ENCODE measurements at places on chromosomes 1 and 21.

- DNase-seq, result no peak
Measured at GRCh38 chr1:181128592-181129497, 40.3 kb downstream of the IER5 start.

DNA sequence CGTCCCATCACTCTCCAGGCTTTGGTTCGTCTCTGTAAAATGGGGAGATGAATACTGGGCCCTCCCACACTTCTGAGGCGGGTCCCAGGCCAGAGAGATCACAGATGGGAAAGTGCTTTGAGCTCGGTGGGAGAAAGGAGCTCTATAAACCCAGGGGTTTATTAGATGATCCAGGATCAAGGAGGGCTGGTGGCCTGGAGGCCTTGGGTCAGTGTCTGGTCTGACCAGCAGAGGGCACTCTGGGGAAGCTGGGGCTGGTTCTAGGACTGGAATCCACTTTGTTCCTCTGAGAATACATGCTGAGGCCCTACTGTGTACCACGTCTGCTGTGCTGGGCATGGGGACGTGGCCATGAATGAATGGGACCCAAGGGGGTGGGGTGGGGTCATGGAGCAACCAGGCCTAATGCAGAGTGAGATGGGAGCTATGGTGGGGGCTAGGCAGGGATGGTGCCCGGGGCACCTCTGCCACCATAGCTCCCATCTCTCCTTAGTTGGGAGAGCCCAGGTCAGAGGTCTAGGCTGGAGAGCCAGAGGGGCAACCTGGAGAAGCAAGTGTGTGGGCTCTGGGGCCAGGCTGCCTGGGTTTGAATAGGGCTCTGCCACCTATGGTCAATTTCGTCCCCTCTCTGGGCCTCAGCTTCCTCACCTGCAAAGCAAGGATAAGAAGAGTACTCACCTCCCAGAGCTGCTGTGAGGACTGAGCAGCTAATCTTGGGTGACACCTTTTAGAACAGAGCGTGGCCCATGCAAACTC, 9.0 kb upstream of the FAM131C start:
- DNase-seq, result no peak

- no peak for DNase-seq
Measured at GRCh38 chr21:33057385-33057940, 12.5 kb upstream of the OLIG1 start.

DNA sequence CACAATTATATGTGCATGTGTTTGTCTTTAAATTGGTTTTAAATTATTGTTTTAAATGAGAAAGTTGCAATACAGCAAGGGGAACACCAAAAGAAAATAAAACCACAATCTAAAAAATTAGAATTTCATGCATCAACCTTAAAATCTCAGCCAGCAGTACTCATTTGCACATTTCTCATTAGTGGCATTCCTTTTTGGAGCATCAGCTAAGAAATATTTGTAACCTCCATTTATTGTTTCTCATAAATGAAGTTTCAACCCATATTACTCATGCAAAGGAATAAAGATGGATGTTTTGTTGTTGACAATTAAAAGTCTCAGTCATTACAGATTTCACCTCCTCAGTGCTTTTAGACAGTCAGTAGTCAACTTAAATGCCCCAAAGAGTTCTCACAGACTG, 160.1 kb downstream of the TBX15 start:
- no peak for DNase-seq

DNA sequence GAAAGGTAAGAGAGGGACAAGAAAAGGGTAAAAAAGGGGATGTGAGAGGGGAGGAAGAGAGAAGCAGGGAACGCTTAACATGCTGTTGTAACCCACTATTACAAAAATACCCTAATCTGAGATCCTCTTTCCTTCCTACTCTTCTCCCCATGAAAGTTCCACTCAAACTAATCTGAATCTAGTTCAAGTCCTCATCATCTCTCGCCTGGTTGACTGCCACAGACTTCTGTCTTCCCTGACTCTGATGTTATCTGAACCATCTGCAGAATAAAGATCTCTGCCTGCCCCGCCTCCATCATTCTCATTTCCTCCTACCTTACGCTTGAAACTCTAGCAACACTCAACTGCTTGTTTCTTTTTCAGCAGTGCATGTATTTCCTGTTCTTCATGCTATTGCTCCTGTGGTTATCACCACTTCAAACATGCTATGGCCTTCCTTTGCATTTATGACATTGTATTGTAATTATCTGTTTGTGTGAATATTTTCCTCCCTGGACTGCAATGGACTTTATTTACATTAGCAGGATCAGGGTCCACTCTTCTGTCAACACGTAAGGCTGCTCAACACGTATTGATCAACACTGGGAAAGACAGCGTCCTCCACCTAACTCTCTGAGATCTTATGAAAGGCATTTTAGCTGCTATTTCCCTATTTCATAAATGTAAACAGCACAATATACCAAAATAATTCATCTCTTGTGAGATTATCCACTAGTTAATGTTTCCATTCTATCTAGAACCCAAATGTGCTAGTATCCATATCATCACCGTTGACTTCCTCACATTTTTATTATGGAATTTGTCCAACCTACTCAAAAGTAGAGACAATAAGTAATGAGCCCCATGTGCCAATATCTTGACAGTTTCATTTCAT, 215.5 kb upstream of the USP25 start:
- DNase-seq, result no peak

DNA sequence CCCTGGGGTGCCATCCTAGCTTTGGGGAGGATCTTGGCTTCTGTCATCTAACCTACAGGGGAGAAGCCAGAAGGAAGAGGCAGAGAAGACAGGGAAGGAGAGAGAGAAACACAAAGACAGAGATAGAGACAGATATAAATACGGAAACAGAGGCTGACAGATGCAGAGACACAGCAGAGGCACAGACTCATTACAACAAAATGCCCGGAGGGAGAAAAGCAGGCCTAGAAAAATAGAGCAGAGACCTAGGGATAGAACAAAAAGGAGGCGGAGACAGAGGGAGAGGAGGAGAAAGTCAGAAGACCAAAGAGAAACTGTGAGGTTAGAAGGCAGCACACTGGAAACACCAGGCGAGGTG, 1.9 kb downstream of the PEAR1 start:
- DNase-seq, result no peak

DNA sequence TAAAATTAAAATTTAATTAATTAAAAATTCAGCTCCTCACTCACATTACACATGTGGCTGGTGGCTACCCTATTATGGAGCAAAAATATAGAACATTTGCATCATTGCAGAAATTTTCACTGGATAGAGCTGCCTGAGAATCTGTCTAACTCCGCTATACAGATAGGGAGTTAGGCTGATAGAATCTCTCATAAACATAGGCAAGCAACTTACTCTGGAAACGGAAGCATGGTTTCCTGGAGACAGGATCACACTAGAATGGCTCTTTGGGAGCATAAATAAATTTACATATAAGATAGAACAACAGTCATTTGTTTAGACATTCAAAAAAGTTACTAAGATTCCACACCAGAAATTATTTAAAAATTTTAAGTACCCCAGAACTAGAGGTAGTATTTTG, 12.2 kb upstream of the LAMC2 start:
- no peak for DNase-seq

DNA sequence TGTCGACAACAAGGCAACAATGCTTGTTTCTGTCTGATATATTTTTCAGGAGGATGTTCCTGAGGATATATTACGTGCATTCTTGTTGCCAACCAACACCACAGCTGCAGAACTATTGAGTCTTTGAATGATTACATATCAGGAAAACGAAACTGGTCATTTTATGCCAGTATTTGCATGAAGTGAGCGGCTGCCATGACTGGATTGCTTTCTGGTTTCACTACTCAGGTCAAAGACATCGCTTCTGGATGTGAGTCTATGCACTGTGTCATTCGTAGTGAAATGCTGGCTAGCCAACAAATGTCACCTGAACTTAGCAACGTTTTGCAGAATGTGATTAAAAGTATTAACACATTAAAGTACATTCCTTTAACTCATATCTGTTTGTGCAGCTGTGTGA, 35.8 kb upstream of the OLFM3 start:
- no peak for DNase-seq

DNA sequence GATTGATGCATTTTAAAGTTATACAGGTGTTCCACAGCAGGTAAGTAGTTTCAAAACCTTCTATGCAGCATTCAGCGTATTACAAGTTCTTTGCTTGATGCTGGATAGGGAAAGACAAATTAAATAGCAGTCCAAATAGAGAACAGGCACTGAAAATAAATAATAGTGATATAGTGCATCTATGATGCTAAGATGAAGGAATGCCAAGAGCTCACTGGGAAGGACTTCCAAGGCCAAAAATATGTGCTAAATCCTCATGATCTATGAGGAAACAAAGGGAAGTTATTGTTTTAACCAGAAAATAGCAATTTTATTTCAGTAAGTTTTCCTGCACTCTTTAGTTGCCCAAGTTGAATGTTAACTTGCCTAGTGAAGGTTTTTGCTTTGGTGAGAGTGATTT, 127.8 kb upstream of the GREM2 start:
- DNase-seq, result no peak

DNA sequence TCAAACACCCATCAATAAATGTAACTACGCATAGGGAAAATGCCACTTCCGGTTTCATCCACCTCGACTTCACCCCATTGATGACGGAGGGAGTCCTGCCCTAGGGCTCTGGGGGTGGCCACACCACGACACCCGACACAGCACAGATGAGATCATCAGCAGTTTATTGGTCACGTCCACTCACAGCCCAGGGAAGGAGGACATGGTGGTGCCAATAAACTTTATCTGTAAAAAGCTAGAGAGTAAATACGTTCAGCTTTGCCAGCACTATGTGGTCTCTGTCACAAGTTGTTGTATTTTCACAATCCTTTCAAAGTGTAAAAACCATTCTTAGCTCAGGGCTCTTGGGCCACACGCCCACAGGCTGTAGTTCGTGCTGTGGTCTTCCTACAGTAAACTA, 16.3 kb downstream of the SETD4 start:
- DNase-seq, result no peak

DNA sequence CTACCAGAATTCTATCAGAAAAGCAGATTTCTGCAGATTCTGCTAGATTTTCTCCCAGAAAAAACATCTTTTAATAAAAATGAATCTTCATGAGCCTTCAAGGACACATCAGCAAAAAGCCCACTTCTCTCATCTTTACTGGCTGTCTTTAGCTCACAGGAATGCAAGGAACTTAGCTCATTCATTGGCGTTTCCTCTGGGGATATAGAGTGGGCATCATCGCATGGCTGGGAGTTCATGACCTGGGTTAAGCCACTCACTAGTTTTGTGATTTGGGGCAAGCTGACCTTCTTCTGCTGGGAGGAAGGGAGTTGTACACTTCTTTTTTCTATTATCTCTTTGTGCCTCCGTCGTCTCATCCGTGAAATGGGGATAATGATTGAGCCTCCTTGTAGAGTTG, 149.7 kb downstream of the KAZN start:
- no peak for DNase-seq

DNA sequence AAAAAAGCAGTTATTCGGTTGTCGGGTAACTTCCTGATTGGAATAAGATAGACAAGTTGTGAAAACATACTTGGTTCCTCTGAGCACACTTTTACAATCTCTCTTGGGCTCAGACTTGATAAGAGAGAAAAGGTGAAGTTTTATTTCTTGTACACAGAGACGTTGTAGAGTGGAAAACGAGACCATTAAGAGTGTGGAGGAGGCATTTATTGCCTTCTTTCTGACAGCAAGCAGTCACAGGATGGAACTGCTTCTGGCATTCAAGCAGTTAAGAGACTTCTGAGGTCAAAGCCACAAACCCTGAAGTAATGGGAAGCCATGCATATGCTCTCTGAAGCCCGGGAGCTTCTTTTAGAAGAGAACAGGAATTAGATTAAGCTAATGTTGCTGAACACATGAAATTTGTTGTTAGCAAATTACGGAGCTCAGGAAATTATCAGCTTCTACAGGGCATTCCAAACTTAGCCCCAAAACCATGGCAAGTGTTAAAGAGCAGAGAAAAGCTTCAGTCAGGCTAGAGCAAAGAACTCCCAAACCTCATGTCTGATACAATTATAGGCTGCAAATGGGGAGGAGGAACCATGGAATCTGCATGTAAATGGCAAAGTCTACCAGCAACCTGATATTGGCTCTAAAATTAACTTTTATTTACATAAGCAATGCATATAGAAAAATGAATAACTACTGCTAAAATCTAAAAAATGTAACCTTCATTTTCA, 26.0 kb downstream of the S1PR1 start:
- no peak for DNase-seq

GRCh38 chr1:40575336-40575735, 43.9 kb downstream of the ZNF684 start:
- no peak for DNase-seq

Data from AG04450 (cell line).